ENCODE measurements at places on chromosomes 7 and 10.

GRCh38 chr10:87918254-87918859 is 54.9 kb downstream of the PTEN start:
- no peak for DNase-seq

DNA sequence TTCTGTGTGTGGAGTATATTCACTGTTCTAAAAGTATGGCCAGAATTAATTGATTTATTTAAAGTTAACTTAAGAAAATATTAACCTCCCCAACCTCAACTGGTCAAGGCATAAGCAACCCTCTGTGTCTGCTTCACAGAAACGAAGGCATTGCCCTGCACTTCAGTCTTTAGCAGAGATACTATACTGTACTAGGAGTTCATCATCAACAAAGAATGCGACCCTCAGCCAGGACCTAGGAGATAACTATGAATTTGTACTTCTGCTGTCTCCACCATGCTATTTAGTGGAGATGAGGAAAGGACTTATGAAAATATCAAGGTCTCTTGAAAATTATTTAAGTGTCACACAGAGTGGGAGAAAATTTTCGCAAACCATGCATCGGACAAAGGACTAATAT is 35.7 kb upstream of the SEMA3D start:
- peak; percentile 4 for DNase-seq

DNA sequence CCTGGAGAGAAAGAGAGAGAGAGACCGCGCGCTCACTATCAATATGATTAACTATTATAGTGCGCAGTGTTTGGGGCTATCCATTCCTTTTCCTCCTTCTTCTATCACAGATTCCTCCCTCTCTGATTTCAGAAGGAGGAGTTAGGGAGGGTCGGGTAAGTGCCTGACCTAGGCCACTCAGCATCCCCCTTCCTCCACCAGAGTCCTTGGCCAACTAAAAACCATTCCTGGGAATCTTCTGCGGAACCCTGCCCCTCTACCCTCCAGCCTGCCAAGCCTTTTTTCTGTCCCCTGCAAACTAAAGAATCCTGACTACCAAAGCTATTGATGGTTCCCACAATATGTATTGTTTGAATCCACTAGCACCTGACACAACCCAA is 256.2 kb upstream of the NFE2L3 start:
- DNase-seq, result no peak

- DNase-seq, result no peak
These were observed 97.9 kb upstream of the ANK3 start for GRCh38 chr10:60487543-60487942.

- DNase-seq, result no peak
These were observed 8.6 kb upstream of the ZMIZ2 start for GRCh38 chr7:44740055-44740454.

DNA sequence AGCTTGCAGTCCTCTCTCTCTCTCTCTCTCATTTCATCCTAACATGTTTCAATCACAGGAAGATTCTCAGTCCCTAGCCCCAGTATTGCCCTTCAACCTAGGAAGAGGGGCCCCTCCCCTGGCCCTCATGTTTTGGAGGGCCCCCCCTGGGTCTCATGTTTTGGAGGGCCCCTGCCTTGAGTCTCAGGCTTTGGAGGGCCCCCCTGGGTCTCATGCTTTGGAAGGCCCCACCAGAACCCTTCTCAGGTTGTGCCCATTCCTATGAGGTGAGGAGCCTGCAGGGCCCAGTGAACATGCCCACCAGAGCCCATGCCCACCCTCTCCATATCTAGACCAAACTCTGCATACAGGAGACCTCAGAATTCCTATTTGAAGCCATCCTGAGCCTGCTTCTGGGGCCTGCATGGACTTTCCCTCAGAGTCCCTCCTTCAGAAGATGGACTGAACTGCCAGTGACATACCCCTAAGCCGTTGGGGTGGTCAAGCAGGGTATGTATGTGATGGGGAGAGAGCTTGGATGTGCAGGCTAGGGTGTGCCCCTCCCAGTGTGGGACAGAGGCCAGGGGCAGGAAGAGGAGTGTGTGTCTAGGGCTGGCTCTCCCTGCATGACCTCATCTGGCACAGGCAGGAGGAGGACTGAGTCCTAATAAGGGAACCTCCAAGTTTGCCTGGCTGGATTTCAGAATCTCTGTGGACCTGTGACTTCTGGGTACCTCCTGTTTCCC is 8.1 kb upstream of the VDAC2 start:
- peak; percentile 65 for DNase-seq

GRCh38 chr7:102059524-102059923 is 227.1 kb upstream of the SH2B2 start:
- no peak for DNase-seq

DNA sequence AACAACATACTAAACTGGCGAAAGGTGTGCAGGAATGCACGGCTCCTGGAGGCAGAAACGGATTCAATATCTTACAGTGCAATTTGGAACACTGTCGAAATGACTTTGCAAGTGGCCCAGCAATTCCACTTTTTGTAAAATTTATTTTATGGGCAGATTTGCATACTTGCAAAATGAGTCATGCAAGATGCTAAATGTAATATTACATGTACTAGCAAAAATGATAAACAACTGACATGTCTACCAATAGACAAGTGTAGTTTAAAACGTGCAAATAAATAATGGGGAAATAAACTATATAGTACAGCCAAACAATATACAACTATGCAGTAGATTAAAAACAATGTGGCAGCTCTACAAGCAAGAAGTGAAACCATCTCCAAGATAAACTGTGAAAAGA is 97.7 kb downstream of the ARHGAP12 start:
- peak; percentile 55 for DNase-seq

DNA sequence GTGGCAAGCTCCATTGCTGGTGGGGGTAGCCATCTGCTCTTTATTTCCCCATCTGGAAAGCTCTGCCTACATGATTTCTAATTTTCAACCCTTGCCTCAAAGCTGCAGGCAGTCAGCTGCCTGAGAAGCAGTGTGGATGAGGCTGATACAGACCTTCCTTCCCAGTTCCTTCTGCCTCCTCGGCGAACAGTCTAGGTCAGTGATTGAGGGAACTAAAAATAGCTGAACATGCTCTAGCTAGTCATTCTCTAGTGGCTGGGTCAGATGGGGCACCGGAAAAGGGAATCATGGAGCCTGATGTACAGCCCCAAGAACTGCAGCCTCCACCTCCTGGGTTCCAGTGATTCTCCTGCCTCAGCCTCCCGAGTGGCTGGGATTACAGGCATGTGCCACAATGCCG is 48.7 kb downstream of the NAMPT start:
- no peak for DNase-seq

GRCh38 chr10:17073725-17074540 is 55.7 kb downstream of the CUBN start:
- DNase-seq, result no peak

GRCh38 chr10:73591935-73592699 is 975 bp upstream of the USP54 start:
- DNase-seq, result no peak

- no peak for DNase-seq
These were observed 587 bp upstream of the CELF2 start for GRCh38 chr10:11017000-11017569.

Data from foreskin fibroblast (primary cell).